ENCODE measurements at places on chromosomes 4 and X.

DNA sequence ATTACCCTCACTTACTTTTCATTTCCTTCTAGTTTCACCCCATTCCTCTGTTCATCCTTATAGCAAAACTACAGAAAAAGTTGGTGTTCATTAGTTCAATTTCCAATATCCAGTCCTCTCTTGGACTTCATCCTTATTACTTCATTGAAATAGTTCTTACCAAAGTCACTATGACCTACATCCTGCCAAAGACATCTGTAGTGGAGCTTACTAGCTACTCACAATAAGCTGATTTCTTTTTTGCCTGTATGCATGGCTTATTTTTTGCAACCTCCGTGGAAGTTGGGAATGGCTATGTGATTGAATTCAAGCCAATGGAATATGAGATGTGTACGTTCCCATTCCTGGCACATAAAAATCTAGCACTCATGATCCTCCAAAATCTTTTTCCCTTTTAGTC is 4.6 kb upstream of the CDKL2 start:
- DNase-seq = no peak

DNA sequence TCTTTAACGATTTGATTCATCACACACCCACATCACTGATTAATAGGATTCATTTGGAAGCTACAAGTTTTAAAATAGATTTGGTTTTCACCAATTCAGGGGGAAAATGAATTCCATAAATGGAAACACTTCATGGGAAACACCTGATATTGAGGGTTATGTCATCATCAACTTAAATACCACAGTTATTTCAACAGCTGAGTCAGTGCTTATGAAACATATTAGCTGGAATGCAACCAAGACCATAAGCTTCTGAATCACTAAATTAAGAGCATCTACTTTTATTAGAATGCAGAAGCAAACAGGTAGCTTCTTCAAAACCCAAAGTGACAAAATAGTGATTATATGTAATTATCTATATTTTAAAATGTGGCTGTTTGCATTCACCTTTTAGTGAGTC is 207.8 kb upstream of the DCAF8L1 start:
- DNase-seq = peak; percentile 50

GRCh38 chrX:118474586-118474985 is 21.0 kb upstream of the DOCK11 start:
- DNase-seq = no peak

DNA sequence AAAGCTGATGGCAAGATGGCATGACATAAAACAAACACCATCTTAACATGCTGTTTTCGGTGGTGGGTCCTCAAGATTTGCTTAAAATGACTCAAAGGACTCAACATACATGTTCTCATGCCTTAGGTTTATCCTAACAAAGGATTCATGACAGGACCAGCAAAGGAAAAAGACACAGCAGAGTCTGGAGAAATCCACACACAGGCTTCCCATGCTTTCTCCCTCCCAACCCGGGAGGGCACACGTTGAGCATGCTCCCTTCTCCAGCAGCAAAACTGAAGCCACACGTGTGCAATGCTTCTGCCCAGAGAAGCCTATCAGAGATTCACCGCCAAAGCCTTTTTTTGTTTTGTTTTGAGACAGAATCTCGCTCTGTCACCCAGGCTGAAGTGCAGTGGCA is 39.9 kb downstream of the SAT1 start:
- no peak for DNase-seq

GRCh38 chrX:138692591-138692990 is 18.9 kb downstream of the FGF13 start:
- no peak for DNase-seq

DNA sequence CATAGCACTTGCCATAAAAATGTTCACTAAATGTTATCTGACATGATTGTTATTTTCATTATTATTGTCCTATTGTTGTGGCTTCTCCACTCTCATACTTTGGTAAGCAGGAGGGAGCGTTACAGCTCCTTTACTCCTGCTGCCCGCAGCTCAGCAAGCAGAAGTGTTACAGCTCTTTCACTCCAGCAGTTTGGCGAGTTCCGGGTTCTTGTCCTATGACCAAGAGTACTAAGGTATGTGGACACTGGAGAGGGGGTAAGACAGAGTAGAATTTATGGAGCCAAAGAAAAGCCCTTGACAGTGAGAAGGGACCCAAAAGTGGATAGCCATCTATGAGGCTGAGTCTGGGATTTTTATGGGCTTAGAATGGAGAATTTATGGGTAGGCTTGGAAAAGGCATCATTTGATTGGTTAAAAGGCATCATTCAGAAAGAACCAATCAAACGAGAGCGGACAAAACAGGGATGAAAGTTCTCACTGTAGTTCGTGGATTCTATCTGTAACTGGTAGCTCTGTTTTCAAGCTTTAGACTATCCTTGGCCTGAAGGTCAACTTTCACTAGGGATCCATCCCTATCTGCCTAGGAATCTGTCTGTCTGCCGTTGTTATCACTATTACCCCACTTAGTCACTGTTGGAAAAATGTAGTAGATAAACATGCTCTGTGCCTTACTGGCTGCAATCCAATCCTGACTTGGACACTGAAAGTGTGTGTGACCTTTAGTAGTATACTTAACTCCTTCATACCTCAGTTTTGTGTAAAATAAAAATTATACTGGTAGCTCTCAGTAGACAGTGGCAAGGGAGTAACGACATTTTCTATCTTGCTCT is 545.6 kb upstream of the LCORL start:
- no peak for DNase-seq

DNA sequence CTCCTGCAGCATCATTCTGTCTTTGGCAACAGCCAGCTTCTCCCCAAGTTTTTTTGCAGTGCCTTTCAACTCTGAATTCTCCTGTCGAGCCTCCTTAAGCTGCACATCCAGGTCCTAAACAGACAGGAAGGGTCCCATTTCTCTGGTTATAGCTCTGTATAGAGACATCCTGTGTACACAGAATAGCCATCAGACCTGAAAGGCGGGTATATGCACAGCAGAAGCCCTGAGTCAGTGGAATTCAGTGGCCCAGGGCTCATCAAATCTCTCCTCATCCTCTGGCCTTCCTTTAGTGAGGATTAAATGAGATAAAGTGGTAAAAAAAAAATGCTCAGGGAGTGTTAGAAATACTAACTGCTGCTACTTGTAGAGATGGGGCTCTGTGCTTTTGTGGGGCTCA is 73.8 kb downstream of the FAM184B start:
- no peak for DNase-seq

GRCh38 chrX:45485719-45486118 is 285.0 kb upstream of the DIPK2B start:
- DNase-seq = no peak

DNA sequence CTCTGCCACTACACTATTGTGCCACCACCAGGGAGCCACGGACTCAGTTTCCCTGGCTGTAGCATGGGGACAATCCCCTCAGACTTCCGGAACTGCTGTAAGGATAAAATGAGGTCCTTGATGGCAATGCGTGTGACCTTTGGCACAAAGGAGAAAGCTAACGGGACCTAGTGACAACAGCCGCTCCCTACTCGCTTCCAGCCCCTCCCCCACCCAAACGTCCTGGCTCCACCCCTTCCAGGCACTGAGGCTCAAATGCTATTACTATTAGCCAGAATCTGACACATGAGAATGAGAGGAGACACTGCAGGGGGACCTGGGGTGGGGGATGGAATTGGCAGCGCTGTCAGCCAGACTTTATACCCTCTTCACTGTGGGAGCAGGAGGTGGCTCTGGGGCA is 5.4 kb upstream of the DUSP9 start:
- no peak for DNase-seq

GRCh38 chrX:57155171-57155570 is 18.0 kb upstream of the SPIN2A start:
- DNase-seq = no peak

DNA sequence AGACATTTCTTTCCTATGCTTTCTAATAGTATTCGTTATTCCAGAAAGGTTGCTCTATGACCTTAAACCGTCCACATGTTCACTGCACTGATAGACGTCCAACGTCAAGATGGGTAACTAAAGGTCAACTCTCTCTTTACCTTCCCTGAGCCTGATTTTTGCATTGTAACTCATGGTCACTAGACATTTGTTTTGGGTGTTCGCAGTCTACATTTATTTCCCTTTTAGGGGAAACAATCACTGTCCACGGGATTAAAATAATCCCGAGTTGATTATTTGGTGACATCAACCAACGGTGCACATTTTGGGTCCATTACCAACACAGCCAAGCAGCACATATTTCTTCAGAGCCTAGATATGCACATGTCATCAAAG is 540 bp upstream of the HADH start:
- DNase-seq = no peak

DNA sequence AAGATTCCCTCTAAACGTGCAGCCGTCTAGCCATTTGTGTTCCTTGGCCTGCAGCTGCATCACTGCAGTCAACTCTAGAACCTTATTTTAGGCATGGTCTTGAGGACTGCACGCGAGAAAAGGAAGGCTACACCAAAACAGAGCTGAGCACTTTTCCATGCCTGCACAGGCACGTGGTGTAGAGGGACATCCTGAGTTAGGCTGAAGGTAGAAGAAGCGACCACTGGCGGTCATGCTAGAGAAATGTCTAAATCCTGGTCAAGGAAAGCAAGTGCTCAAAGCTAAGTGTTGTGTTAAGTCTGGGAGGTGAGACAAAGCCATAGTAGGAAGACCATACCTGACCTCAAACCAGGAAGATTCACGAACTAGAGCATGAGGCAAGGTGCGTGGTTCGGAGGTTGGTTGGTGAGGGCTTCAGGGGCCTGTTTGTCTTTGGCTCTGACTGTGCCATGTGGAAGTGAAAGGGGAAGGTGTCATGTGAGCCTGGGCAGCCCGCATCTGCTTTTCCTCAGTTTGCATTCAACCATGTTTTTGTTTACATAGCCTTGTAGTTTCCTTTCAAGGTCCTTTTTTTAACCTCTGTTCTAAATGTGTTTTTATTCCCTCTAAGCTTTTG is 203.8 kb downstream of the AASDH start:
- DNase-seq = peak; percentile 17

GRCh38 chr4:108287834-108288413 is 119.2 kb upstream of the LEF1 start:
- no peak for DNase-seq

DNA sequence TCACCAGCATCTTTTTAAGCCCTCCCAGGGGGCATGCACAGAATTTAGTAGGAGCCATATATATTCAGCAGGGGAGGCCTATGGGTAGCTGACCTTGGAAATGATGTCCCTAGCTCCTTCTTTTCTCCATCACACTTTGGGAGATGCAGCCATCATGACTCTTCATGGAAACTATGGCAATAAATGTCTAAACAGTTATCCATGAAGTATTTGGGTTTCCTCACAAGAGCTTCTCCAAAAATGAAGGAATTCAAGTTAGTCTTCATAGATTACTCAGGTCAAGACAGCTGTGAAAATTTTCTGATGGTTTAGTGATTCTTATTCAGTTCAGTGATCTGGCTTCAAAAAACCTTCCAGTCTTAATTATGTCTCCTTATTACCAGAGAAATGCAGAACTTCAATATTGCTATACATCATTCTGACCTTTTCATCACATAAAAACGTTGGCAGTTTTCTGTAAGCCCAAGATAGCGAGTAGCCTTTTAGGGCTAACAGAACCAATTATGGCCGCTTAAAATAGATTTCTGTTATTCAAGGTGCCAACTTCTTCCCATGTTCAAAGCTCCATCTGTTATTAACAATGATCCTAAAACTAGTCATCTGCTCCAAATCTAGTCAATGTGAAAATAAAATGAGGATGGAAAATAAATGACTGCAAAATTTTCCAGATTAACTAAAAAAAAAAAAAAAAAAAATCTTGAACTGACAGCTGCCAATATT is 52.5 kb downstream of the TMEM156 start:
- DNase-seq = no peak

DNA sequence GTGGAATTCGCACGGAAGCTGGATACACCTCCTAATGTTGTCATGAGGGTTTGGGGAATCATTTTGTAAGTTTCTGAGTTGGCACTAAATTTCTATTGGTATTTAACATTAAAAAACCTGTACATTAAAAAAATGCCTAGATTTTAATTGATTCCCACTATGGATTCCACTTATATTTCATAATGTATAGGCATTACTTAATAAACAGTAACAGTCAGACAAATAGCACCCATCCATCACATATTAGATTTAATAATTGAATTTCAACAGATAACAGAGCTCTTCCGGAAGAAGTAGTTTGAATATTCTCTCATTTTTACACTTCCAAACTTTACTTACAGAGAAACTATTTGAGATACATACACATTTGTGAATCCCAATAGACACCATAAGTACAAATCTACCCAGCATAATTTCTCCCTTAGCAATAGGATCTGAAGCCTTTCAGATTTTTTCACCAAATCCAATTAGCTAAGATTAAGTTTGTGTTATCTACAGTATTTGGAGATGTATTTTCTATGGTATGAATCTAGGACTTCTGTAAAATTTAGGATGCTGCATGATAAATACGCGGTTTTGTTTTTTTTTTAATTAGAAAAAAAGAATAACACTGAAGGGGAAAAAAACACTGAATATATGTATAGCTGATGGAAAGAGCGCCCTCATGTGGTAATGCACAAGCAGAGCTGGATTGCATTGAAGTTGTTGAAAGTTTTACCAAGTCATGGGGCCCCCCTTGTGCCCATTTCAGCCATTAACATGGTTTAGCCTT is 12.2 kb upstream of the ODAM start:
- peak; percentile 57 for DNase-seq

DNA sequence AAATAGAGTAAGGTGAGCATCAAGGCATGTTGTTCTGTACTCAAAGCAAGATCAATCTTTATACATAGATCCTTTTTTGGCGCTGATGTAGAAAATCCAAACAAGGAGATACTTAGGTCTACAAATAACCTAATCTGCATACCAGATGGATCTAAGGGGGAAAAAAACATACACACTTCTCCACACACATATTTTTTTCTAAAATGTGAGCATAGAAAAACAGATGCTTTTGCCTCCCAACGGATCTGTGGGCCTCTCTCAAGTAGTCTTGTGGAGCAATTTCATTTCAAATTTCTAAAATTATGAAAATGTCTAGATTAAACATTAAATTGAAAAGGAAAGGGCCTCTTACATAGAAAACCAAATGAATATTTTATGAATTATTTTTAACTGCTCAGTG is 166.1 kb downstream of the GRIA3 start:
- DNase-seq = no peak

DNA sequence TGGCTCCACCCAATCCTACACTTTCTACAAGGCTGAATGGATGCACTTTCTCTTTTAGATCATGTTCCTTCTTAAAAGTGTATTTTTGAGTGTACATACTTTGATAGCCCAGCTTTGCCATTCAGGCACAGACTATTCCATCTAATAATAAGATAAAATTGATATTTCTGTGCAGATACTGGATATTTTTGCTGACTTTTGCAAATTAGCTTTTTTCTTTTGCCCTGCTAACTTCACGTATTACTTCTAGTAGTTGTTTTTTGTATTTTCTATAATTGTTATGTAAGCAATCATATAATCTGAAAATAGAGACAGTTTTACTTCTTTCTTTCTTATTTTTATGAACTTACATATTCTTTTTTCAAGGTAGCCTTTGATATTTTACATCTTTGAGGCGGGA is 13.5 kb upstream of the GYPA start:
- no peak for DNase-seq

DNA sequence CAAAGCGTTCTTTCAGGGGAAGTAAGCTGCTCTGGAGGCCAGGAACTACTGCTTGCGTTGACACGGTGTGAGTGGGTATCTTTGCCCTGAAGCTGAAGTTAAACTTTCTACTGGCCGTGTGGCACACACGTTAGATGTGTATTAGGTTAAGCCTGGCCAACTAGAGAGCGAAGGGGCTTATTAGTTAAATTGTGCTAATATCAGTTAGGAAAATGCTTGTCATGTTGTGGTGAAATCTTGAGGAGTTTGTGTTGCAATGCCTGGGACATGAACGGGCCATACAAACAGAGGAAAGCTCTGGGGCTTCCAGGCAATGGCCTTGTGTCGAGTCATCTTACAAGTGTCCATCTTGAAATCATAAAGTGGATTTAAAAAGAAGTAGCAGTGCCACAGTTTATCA is 62.6 kb downstream of the NSUN7 start:
- no peak for DNase-seq
